ENCODE measurements at places on chromosomes 12 and 14.
A peak's percentile ranks its signal among the peaks of the same experiment; 100 is the strongest.

- no peak for DNase-seq
These were observed 288.4 kb downstream of the GXYLT1 start for GRCh38 chr12:41856228-41856627.

GRCh38 chr14:102916347-102917055 lies 6.0 kb upstream of the AMN start:
- no peak for DNase-seq

- no peak for DNase-seq
These were observed 93.9 kb downstream of the SLC38A1 start for GRCh38 chr12:46174919-46175318.

DNA sequence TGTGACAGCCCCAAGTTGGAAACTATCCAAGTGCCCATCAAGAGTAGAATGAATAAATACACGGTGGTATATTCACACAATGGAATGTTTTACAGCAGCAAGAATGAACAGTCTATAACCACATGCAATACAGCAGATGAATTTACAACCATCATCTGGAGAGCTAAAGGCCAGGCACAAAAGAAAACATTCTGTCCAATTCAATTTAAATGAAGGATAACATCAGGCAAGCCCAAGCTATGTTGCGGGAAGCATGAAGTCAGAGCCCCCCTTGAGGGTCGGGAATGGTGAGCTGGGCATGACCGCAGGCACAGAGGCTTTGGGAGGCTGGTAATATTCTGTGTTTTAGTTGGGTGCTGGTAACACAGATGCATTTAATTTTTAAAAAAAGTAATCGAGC lies 76.0 kb downstream of the SYNE3 start:
- DNase-seq = no peak

GRCh38 chr14:57818511-57818910 lies 47.4 kb downstream of the SLC35F4 start:
- no peak for DNase-seq

GRCh38 chr14:101472518-101472849 lies 88.8 kb upstream of the DIO3 start:
- DNase-seq = no peak

DNA sequence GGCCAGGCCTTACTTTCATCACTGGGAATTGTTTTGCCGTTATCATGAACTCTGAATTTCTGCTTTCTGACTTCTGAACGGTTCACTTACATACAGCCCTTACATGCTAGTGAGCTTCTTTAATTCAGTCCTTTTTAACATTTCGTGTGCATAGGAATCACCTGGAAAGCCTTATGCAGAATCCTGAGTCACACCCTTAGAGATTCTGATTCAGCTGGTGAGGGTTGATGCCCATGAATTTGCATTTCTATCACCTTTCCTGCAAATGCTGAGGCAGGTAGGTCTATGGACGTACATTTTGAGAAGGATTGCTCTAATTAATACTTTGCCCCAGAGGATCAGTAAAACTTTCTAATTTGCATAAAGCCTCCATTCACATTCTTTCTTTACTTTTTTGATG lies 44.0 kb downstream of the PPHLN1 start:
- no peak for DNase-seq

DNA sequence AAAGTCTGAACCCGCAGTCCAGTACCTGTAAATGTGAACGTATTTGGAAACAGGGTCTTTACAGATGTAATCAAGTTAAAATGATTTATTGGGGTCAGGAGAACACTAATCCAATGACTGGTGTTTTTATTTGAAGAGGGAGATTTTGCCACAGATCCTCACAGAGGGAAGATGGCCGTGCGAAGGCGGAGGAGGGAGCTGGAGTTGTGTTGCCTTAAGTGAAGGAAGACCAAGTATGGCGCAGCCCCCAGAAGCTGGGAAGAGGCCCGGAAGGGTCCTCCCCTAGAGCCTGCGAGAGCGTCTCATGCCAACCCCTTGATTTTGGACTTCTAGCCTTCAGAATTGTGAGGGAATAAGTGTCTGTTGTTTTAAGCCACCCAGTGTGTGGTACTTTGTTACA lies 102.8 kb upstream of the NUDT4 start:
- no peak for DNase-seq

- peak; percentile 72 for DNase-seq
These were observed 21.0 kb downstream of the SLC25A29 start for GRCh38 chr14:100285021-100285912.

GRCh38 chr12:129588142-129588541 lies 315.7 kb downstream of the TMEM132D start:
- DNase-seq = no peak

DNA sequence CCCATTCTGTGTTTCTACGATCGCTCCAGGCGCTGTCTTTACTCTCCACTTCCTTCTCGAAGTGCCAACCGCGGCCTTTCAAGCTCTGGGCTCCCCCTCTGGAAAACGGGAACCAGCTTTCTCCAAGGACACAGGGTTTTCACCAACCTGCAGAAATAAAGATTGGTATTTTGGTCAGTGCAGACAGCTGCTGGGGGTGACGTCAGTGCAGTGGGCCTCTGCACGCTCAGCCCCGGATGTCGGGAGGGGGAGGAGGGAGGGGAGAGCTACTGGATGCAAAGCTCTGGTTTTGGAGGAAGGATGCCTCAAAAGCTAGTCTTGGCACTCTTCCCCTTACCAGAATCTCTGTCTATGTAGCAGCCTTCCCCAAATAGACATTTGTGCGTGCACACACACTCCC lies 19.9 kb downstream of the HRK start:
- DNase-seq = peak; percentile 85

- no peak for DNase-seq
These were observed 1.4 kb downstream of the BICDL1 start for GRCh38 chr12:119990382-119990874.

DNA sequence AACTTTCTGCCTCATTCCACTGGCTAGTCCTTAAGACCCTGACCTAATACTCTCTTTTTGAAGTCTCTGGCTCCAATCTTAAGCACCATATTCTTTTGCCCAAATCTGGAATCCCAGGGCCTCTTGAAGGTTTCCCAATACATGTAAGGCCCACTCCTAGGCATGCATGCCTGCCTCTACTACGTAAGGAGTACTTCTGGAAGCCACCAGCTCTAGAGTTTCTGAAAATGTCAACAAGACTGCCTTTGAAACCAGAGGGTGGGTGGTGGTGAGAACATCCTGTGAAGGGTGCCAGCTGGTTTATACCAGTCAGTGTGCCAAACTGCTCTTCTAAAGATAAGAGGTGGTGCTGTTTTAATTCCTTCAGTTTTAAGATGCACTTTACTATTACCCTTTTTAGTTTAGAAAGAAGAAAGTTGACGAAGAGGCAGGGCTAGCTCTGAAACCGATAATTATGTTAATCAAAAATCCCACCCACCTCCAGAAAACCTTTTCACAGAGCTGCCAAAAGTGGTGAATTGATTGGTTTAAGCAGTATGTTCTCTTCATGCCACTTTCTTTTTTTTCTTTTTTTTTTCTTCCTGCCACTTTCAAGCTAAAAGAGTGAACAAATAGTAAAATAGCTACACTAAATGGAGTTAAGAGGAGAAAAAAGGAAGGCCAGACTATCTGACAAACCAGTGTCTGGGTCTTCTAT lies 8.7 kb upstream of the WDR89 start:
- no peak for DNase-seq

DNA sequence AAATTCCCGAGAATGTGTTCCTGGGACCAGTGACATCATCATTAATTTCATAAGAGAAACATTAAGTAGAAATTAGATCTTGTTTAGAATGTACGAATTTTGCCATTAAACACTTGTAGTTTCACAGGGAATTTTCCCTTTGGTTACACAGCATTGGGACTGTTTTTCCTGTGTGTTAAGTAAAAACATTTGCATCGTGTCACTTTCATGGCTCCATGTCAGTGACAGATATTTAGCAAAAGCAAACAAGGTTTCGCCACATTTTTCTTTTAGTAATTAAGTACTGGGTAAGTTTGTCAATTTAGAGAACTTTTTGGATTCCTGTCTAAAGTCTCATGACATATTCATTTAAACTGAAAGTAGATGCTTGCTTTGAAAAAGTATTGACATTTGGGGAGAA lies 45.5 kb upstream of the OVCH1 start:
- DNase-seq = no peak

DNA sequence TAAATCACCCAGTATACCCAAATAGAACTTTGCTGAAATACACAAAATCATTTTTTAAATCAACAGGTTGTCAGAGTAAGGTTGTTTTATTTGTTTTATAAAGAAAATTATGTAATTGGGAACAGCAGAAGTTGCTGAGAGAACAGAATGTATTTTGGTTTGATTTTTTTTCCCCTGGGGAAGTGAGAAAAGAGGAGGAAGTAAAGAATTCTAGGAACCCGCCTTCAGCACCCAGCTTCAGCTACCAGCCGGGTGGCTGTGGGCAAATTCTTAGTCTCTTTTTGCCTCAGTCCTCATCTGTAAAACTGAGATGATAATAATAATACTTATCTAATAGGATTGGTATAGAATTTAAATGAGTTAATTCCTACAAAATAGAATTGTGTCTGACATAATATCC lies 119.4 kb downstream of the SRGAP1 start:
- DNase-seq = no peak

DNA sequence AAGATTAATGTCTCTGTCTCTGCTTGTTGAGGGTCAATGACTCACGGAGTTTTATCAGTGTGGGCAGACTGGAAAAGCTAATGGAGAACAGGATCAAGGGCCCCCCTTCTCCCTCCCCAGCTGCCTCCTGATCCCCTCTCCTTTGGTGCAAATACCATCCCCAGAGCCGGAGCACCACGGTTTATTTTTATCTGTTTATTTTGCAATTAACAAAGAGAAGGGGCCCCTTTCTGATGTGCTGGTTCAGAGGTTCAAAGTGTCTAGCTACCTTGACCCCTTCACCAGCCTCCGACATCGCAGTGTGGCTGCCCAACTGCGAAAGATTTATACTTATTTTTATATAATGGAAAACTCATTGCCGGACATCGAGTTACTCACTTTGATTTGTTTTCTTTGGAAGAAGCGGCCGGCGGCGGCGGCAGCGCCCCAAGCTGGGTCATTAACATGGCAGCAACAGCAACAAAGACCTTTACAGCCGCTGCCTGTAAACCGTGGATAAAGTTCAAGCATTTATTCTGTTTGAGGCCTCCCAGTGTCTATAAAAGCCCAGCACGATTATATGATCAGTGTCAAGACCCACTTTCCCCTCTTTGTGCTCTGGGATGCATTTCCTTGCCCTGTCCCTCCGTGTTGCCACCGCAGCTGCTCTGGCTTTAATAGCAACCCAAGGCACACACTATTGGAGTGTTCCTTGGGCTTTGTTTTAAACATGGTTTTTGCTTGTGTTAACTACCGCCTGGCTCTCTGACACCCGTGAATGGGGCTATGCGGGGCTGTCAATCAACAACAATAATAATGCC lies 47.4 kb upstream of the PARP11 start:
- no peak for DNase-seq

- no peak for DNase-seq
These were observed 85.8 kb downstream of the DERA start for GRCh38 chr12:15996948-15997347.
